Fibroblast of upper back skin (primary cell): ENCODE measurements at places on chromosomes 7 and 10.

DNA sequence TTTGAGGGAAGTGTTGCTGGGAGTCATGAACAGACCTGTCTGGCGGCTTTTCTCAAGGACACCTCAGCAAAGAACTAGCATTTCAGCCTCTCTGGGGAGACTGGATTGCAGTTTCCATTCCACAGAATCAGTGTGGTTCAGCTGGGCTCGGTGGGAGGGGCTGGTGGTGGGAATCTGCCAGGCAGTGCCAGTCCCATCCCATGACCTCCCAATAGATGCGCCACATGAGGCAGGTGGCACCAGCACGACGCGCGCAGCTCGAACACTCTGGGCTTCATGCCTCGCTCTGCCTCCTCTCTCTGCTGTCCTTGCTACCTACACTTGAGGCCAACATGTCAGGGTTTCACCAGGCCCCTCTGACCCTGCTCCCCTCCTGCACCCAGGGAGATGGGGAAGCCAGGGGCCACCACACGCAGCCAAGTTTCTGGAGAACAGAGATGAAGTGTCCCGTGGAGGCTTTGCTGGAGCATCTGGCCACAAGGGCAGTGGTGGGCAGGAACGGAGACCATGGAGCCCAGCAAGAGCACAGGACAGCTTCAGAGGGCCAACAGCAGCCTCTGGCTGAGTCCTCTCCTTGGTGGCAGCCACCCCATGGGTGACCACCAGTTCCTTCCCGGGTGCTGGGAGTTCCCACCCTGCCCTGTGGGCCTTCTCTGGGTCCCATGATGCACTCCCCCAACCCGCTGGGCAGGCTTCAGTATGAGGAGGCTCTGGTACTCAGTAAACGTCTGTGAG, 2.3 kb downstream of the NACAD start:
- no peak for DNase-seq

GRCh38 chr7:50146692-50147091, 53.6 kb upstream of the ZPBP start:
- no peak for DNase-seq

DNA sequence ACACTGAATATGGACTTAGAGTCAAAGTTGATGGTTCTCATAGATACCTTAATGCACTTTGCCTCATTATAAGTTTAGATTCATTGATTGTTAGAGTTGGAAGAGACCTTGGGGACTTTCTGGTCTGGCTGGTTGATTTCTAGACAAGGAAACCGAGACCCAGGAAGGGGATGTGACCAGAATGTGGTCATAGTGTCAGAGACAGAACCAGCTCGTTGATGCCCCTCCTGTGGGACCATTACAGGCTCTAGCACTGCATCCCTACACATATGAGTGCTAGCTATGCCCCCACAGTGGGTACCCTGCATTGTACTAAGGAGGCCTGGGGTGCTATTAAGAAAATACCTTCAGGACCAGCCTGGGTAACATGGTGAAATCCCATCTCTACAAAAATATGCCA, 306.6 kb downstream of the CAMK1D start:
- no peak for DNase-seq

- DNase-seq = no peak
Observed at GRCh38 chr7:93575555-93576399, 1.3 kb upstream of the CALCR start.

DNA sequence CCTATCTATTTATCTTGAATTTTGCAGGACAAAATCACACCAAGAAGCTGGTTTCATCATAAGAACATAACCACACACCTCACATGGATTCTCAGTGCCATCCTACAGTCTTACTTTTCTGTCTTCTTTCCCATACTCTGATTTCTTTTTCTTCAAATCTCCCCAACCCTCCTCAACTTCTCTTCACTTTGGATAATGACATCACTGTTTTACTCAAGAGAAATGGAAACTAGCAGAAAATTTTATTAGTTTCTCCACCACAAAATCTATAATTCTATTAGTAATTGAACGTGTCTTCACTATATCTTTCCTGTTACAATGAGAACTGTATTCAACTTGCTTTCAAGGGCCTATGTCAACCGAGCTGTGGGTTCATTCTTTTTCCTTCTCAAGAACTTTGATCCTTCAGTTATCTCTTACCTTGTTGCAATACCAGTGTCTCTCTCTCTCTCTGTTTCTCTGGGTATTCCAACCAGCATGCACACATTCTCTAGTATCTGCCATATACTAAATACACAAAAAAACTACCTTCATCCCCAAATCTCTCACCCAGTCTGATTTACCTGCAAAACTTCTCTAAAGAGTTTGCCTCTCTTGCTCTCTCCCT, 35.4 kb upstream of the FAM3C start:
- no peak for DNase-seq

- peak; percentile 86 for DNase-seq
Observed at GRCh38 chr10:15571575-15571974, 148.1 kb downstream of the ITGA8 start.
